ENCODE measurements at places on chromosomes 16 and 17.

GRCh38 chr17:55480631-55481315 lies 30.5 kb downstream of the SMIM36 start:
- DNase-seq = no peak

DNA sequence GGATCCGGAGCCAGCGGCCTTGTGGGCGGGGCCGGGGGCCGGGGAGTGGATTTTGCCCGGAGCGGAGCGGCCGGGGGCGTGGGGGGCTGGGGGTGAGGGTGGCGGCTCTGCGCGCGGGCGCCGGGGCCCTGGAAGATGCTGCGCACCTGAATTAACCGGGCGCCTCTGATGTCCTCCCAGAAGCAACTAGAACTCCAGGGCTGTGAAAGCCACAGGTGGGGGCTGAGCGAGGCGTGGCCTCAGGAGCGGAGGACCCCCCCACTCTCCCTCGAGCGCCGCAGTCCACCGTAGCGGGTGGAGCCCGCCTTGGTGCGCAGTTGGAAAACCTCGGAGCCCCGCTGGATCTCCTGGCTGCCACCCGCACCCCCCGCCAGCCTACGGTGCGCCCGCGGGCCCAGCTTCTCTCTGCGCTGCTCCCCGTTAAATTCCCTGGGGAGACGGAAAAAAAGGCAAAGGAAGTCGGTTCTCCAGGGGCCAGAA lies 549 bp downstream of the SLC26A11 start:
- no peak for DNase-seq

DNA sequence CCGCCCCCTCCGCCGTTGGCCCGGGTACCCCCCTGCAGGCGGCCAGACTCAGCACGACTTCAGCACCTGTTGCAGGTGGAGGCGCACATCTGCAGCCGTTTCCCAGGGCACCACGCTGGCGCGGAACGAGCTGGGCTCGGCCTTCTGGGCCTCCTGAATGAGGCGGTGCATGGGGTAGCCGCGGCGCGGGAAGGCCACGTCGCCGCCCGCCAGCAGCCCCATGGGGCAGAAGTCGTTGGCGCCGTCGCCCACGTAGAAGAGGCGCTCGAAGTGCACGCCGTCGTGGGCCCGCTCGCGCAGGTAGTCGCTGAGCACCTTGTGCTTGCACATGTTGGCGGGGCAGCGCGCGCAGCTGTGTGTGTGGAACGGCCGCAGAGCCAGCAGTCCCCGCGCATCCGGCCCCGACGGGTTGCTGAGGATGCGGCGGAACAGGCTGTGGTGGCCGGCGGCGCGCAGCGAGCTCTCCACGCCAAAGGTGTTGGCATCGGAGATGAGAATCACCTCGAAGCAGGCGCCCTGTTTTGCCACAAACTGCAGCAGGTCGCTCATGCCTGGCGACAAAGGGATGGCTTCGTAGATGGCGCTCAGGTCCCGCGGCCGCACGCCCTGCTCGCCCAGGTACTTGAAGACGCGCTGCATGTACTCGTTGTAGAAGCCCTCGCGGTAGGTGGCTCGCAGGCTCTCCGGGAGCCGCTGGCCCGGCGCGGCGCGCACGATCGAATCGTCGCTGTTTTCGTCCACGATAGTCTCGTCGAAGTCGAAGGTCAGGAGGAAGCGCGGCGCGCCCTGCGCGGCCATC lies 6.2 kb downstream of the PHOSPHO1 start:
- no peak for DNase-seq

DNA sequence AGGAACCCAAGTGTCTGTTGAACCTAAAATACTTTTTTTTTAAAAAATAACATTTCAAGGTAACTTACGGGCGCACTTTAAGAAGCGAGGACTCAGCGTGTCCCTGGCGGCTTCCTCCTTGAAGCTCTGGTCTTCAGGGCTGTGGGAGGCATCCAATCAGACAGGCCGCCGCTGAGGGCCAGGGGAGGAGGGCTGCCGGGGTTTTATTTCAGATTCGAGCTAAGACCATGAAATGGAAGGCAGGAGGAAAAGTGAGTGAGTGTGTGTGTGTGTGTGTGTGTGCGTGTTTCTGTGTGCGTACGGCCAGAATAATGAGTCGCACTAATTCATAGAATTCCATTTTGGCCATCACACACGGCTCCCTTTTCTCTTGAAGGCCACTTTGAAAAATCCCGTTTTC lies 41.1 kb downstream of the C16orf78 start:
- DNase-seq = no peak

GRCh38 chr16:52906281-52906680 lies 146.4 kb downstream of the CHD9NB start:
- DNase-seq = no peak
